Activated naive CD8-positive, alpha-beta T cell treated with anti-CD3 and anti-CD28 coated beads for 36 hours (primary cell): ENCODE measurements at places on chromosomes 5 and 9.

DNA sequence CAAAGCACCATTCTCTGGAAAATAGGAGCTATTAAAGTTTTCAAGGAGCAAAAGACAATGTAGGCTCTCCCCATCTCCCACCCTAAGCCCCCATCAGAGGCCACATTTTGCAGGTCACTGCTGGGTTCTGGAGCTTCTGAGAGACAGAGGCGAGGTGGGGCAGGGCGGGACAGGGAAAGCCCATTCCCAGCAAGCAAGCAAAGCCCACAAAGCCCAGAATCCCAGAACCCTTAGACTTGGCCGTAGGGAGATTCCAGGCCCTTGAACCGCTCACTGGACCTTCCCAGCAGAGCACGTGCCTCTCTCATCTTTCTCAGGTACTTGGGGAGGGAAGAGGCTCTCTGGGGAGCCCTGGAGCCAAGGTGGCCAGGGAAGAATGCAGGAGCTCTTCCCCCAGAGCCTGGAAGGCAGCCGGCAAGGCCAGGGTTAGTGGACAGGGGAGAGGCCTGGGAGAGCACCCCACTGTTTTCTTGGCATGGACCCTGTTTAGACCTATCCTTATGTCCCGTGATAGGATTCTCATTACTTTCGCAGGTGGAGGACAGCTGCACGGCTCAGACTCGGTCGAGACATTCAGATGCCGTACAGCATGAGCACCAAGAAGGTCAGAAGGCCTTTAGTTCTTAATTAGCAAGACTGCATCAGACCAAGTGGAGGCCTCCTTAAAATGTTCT is 52.4 kb downstream of the ZNF354C start:
- DNase-seq, result no peak

DNA sequence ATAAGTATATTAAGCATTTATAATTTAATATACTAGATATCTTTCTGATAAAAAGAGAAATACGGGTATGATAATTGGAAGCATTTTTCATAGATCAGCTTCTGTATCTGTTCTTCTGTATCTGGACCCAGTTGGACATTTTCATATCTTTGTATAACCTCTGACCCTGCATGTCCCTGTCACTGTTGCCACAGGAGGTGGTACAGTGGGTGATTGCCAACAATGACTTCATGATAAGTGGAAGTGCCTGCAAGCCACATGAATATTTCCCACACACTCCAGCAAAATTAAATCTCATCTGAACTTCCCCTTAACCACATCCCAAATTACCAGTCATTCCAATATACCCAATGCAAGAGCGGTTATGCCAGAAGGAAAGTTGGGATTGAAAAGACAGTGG is 376.4 kb downstream of the ARRDC3 start:
- no peak for DNase-seq

DNA sequence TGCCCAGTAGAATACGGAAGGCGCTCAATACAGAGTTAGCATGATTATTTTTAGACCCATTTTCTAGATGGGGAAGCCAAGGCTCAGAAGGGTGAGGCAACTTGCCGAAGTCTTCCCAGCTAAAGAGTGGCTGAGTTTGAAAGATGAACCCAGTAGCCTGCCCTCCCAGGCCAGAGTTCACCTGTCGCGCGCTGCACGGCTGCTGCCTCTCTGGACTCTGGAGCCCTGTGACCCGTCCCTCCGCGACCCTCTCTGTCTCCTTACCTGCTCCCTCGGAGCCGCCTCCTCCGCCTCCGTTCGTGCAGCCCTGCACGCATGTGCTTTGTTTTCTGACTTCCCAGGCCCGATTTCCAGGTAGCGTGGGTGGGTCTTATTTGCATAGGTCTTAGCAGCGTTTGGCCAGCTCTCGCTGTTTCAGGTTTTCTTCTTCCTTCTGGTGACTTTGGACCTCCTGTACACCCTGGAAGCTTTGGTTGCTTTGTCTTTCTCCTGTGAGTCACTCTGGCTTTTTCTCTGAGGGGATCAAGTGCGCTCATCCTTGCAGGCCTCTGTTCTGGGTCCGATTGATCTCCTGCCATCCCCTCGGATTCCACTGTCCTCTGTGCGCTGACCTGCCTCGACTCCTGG is at the start of gene RNF183:
Gene RNF183 (minus strand): TSS at position 585 of the 627 bp plus-strand sequence. CDS start 5,192 bp downstream, outside the sequence.
- no peak for DNase-seq

- no peak for DNase-seq
These were observed 232.6 kb downstream of the EPB41L4A start for GRCh38 chr5:112186401-112186990.

GRCh38 chr9:131663288-131663687 is 76.6 kb downstream of the RAPGEF1 start:
- DNase-seq, result no peak

- DNase-seq, result no peak
These were observed 55.7 kb upstream of the NIPBL start for GRCh38 chr5:36820900-36821299.

GRCh38 chr9:122218935-122219855 is 9.6 kb downstream of the LHX6 start:
- no peak for DNase-seq

GRCh38 chr5:125552486-125552885 is 806.0 kb upstream of the ZNF608 start:
- DNase-seq, result no peak

DNA sequence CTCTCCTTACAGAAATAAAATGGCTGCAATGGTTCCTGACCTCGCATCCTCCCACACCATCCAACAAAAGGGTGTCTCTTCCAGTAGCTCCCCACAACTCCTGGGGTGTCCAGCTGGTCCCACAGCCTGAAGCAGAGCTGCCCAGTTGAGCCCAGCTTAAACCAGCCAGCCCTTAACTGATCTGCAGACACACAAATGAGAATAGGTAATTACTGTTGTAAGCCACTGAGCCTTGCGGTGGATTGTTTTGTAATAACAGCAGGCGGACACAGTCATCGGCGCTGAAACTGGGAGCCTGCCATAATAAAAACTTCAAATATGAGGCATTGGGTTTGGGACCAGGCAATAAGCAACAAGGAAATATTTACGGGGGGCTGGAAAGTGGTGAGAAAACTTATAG is 10.4 kb upstream of the ZBTB43 start:
- no peak for DNase-seq

- DNase-seq, result no peak
These were observed 10.5 kb downstream of the RNF38 start for GRCh38 chr9:36389590-36389989.

DNA sequence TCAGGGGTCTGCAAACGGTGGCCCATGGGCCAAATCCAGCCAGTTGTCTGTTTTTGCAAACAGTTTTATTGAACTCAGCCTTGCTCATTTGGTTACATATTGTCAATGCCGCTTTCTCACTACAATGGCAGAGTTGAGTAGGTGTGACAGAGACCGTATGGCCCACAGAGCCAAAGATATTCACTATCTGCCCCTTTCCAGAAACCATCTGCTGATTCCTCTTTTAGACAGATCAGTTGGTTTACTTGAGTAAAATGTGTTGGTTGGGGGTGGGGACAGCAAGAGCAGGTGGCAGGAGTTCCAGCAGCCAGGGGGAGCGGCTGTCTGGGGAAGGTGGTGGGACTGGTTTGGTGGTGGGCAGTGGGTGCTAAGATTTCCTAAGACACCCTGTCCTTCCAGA is 54.8 kb downstream of the COL27A1 start:
- DNase-seq, result no peak

GRCh38 chr9:136100700-136101614 is 5.9 kb upstream of the NACC2 start:
- no peak for DNase-seq

DNA sequence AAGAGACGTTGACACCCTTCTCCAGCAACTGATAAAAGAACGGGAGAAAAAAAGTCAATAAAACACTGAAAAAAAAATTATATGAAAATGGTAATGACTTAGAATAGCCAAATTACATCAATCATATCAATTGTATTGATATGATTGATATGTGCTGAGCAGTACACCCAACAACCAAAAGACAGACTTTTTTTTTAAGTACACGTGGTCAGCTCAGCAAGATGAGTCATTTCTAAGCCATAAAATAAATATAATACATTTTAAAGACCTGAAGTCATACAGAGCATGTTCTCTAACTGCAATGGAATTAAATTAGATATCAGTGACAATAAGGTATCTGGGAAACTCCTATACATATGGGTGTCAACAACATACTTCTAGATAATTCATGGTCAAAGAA is 30.9 kb upstream of the OLFM1 start:
- DNase-seq, result no peak

GRCh38 chr9:134218230-134218629 is 53.9 kb upstream of the RNU6ATAC start:
- DNase-seq, result no peak

DNA sequence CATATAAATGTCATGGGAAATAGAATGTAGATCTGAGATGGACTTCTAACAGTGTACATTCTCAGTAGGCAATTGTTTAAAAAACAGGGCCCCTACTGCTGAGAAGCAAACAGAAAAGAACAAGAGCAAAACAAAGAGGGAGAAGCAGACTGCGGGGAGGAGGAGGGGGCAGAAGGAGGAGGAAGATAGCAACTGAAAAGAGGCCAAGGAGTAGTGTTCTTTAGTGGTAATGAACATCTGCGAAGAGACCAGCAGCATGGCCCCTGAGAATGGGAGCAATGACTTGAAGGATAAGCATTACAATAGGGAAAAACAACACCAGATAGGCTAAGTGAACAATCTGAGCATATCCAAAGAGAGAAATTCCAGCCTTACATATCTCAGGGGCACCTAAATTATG is 36.8 kb downstream of the HAPLN1 start:
- no peak for DNase-seq
